ENCODE measurements at places on chromosomes 16 and 17.
A peak's percentile ranks its signal among the peaks of the same experiment; 100 is the strongest.

DNA sequence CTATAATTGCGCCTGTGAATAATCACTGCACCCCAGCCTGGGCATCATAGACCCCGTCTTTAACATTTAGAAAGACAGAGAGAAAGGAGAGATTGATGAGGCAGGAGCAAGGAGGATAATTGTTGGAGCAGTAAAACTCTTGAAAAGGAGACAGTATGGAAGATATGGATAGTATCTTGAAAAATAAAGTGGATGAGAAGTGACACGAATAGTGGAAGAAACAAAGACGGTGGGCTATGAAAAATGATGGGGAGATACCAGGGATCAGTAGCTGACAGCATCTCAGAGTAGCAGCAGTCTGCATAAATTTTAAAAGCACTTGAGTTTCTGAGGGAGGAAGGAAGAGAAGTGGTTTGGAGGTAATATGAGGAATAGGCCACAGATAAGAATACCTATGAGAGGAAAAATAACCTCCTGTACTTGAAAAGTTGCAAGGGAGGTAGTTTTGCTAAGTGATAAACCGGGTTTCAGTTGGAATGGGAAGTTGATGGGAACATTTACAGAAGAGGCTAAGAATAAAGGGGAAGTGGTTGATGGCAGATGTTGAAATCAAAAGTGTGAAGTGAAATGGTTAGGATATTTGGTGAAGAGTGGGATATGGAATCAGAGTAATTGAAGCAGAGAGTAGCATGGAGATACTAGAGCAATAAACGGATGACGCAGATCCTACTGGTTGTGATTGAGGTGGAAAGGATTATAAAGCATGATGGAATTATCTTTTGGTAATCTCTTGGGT, 1.8 kb upstream of the PPM1D start:
- peak; percentile 91 for DNase-seq

- DNase-seq = peak; percentile 37
Measured at GRCh38 chr17:17745476-17746455, 64.5 kb downstream of the RAI1 start.

DNA sequence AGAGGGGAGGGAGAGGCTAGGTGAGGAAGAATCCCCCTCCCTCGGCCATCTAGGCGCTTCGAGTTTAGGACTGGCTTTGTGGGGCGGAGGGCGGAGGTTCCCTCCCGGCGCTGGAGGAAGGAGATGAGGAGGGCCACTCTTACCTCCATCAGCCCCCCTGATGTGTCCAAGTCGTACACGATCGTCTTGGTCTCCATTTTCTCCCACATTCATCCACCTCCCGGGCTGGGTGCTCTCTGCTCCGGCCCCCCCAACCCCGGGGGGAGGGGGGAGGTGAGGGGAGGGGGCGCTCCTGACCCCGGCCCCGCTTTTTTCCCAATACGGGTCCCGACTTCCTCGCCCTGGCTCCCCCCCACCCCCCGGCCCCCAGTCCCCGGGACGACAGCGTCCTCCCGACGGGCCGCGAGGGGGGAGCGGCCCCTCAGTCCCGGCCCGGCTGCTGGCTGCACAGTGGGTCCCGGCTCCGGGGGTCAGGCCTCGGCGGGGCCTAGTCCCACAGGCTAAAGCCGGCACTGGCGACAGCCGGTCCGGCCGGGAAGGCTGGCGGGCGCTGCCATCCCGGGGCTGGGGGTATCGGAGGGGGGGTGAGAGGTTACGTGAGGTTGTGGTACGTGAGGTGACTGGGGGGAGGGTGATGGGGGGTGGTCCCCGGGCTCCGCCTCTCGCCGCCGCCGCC, 428 bp downstream of the PHF12 start:
- DNase-seq = no peak

- peak; percentile 98 for DNase-seq
Measured at GRCh38 chr17:73140566-73140965, 24.2 kb upstream of the SSTR2 start.

DNA sequence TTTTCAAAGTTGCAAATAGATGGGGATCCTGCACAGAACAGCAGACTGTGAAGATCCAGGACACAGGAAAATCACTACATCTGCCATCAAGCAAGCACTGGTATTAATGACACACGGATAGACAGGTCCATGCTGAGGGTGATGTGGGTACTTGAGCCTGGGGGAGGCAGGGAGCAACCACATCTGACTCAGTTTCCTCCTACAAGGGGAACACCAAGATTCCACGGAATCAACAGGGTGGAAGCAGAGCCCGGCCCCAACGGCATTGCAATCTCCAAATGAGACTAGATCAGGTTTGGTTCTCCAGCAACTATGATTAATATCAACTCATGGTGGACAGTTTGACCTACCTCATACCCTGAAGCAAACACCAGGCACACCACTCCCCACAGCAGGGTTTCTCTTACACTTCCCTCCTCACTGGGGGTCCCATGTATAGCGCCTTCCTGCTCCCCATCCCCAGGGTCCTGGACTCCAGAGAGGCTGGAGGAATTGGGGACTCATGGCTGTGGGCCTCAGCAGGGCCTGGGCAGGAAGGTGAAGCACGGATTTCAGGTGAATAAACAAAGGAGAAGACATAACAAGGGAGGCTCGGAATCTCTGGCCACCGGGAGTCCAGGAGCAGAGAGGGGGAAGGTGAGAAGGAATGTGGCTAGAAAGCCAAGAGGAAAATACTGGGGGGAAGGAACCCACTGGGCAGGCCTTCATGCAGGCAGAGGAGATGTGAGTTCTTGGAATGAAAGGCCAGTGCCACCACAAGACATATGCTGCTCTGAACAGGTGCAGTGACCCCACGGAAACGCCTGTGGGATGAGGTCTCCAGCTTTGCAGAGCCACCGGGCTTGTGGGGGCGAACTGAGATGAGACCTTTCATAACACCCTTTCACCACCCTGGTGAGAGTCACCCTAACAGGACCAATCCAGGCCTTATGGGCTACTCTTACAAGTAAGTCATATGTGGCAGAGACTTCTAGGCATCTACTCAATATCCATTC, 29.5 kb upstream of the PIK3R6 start:
- DNase-seq = no peak

DNA sequence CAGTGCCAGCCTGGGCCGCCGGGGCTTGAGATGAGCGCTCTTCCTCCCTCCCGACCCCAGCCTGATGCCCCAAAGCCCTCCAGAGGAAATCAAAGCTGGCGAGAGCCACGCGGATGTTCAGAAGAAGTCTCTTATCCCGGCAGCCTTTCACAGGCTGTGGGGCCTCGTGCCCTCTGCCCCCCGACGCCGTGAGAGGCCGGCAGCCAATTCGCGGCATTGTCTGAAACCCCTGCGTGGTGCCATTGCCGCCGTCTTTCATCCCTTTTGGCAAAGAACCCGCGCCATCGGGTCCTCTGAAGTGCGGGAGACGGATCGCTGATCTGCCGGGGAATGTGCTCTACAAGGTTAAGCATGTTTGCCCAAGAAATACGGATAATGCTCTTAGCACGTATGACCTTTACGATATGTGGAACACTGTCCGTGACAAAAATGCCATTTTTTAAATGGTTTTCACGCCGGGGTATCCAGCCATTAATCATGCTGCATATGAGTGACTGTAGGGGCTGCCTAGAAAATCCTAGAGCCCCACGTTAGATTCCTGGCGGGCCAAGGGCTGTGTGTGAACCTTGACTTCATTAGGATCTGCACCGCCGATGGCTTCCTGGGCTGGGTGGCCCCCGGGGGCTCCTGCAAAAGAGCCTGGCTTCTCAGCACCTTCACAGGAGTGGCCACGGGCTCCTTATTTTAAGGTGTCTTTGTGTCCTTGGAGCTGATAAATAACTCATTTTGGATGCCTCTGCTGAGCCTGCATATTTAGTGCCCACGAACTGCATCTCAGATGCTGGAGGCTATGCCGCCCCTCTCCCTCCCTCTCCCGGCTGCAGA, 165.1 kb upstream of the TNRC6C start:
- no peak for DNase-seq

DNA sequence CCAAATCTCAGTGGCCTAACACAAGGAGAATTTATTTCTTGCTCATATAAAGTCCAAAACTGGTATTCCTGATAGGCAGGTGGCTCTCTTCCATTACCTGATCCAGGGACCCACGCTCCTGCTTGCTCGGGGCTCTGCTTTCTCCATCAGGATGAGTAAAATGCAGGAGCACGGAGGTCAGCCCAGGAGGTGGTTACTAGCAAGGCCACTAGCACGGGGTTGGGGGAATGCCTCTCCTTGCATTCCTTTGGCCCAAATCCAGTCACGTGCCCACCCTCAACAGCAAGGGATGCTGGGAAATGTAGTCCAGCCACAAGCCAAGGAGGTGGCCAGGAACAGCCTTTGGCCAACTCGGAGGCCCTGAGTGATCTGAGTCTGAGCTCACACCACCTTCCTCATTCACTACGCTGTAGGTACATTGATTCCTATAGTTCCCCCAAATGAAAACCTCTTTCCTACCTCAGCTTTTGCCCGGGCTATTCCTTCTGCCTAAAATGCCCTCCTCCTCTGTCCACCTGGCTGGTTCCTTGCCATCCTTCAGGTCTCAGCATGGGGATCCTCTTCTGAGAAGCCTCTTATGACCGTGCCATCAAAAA, 38.3 kb upstream of the HAPSTR1 start:
- DNase-seq = peak; percentile 93

- DNase-seq = peak; percentile 78
Measured at GRCh38 chr17:7045492-7046126, 1.7 kb upstream of the SLC16A11 start.

GRCh38 chr16:49739381-49739780, 116.5 kb downstream of the ZNF423 start:
- DNase-seq = peak; percentile 43

DNA sequence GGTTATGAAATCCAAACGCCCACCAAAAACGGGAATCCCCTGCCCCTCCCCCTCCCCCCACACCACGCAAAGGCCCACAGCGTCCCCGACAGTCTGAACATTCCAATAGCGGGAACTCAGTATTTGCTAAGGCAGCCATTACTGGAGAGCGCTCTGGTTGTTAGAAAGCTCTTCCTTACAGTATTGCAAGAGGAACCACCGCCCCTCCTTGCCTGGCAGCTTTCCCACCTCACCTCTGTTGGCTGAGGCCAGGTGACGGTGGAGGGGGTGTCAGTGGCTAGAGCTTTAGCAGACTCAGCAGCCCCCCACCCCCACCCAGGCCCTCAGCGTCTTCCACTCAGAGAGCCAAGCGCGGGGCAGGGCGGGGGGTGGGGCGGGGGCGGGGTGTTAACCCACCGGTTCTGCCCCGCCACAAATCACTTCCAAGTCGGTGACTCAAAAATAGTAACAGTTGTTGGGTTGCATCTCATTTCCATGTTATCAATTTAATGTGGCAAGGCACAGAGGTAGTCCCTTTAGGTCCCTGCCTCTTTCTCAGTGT, 2.2 kb upstream of the PLEKHH3 start:
- DNase-seq = peak; percentile 73

DNA sequence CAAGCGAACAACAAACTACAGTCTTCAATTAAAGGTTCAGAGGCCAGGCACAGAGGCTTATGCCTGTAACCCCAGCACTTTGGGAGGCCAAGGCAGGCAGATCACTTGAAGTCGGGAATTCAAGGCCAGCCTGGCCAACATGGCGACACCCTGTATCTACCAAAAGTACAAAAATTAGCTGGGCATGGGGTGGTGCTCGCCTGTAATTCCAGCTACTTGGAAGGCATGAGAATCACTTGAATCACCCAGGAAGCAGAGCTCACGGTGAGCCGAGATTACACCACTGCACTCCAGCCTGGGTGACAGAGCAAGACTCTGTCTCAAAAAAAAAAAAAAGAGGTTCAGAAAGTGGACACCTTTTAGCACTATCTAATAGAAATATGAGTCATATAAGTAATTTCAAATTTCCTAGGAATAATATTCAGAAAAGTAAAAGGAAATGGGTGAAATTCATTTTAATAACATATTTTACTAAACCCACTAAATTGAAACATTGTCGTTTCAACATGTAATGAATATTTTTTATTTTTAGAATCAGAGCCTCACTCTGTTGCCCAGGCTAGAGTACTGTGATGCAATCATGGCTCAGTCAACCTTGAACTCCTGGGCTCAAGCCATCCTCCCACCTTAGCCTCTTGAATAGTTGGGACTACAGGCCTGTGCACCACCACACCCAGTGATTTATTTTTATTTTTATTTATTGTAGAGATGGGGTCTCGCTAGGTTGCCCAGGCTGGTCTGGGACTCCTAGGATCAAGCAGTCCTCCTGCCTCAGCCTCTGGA, 15.2 kb upstream of the MARCHF10 start:
- DNase-seq = no peak

DNA sequence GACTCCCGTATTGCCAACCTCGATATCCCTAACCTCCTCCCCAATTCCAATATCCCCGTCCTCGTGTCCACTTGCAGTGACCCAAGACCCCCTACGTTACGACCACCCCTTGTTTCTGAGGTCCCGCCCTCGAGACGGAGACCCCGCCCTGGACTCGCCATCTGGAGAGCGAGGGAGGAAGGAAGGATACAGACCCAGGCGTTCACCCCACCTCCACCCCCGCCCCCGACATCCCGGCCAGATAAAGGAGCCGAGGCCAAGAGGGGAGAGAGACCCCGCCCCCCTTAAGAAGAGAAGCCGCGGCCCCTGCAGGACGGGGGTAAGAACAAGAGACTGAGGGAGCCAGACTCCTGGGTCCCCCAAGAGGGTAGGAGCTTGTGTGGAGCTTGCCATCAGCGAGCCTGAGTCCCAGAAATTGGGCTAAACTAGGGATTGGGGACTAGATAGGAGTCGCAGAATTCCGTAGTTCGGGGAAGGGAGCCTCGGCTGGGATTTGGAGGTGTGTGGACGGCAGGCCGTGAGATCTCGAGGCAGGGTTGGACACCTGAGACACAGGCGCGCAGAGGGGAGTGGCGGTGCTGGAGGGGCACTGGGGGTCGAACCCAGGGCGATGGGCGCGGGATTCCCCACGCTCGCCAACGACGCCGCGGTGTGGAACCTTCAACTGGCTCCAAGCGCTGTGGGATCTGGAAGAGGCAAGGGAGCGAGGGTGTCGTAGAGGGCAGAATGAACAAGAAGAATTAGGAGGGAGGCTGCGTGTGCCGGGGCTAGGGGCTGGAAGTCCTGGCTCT, at the start of gene BCL6B:
BCL6B (plus strand) TSS at position 270 of the 791 bp plus-strand sequence. CDS start 622 bp downstream, outside the sequence.
- no peak for DNase-seq

DNA sequence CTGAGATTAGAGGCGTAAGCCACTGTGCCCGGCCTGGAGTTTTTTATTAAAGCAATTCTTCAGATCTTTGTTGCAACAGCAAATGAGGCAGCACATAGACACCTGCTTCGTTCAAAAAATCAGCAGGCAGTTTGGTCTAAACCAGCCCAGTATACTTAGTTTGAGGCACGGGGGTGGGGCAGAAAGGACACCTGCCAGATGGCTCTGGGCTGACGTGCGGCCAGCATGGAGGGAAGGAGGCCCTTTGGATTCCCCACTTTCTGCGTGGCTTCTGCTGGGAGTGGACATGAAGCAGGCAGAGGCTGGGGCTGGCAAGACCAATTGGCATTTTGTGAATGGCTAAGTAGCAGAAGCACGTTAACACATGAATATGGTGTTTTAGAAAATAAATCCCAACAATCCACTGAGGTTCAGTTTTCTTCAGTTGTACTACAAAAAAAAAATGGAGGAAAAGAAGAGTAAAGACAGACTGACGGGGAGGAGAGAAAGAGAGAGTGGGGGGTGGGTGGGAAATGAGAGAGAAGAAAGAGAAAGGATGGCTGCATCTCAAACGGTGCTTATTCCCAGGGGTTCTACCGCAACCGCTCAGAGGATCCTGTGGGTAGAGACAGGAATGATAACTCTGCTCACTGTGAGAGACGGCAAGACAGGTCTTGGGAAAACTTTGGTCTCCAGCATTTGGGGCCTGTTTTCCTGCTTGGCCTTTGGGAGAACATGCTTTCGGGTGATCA, 16.3 kb downstream of the C16orf46 start:
- peak; percentile 3 for DNase-seq

Data from NCI-H82 (cell line).